ENCODE measurements at places on chromosomes 6 and 20. TPM values are rescaled to one million over a fixed set of nuclear protein-coding genes. Genes with fewer than 3 reads are reported as not detected.

E2F1 gene
- total RNA-seq, result 3.7 TPM

MEI4 gene
- not detected for total RNA-seq

MMP24OS gene
- total RNA-seq, result 43.2 TPM

ULBP3 gene
- 6.3 TPM for total RNA-seq

RIPOR2 gene
- total RNA-seq, result 4.9 TPM

SLC22A2 gene
- total RNA-seq, result not detected

MAN1A1 gene
- 1.3 TPM for total RNA-seq

PARD6B gene
- 5.8 TPM for total RNA-seq

TMEM200A gene
- not detected for total RNA-seq

APCDD1L gene
- 0.86 TPM for total RNA-seq

NKX2-2 gene
- total RNA-seq, result not detected

CNKSR3 gene
- total RNA-seq, result 4.8 TPM

EGFL8 gene
- 3.1 TPM for total RNA-seq

CTSZ gene
- 103 TPM for total RNA-seq

SNPH gene
- 2.6 TPM for total RNA-seq

RNF182 gene
- total RNA-seq, result not detected

LIN28B gene
- not detected for total RNA-seq

SLA2 gene
- not detected for total RNA-seq

HSPA1L gene
- 0.35 TPM for total RNA-seq

SYCP2 gene
- 0.35 TPM for total RNA-seq

ZFP57 gene
- total RNA-seq, result not detected

C20orf141 gene
- total RNA-seq, result not detected

HBS1L gene
- 97.0 TPM for total RNA-seq

ALDH8A1 gene
- 2.0 TPM for total RNA-seq

FKBP1C gene
- 0.23 TPM for total RNA-seq

DNMT3B gene
- total RNA-seq, result 2.0 TPM

MAFB gene
- 15.9 TPM for total RNA-seq

PLEKHG1 gene
- 16.8 TPM for total RNA-seq

SNRPB2 gene
- total RNA-seq, result 74.3 TPM

LINC00237 gene
- total RNA-seq, result not detected
